ENCODE measurements at places on chromosomes 16 and 17. TPM values are rescaled to one million over a fixed set of nuclear protein-coding genes. Genes with fewer than 3 reads are reported as not detected.

Gene PRSS33
- not detected for total RNA-seq

Gene KRTAP4-3
- total RNA-seq: not detected

- peaks cover 19% of the 10 kb centered on the region for H3K4me1 ChIP-seq
- DNase-seq: peak; percentile 55
- H3K27ac ChIP-seq: peak within 1 kb of the TSS; percentile 42
- H3K36me3 ChIP-seq: no peaks in the 10 kb centered on the region
Observed at GRCh38 chr17:81711814-81712467, at the start of gene SLC25A10. Gene SLC25A10, plus strand, starts transcription at chr17:81712284. Its CDS starts 143 bp downstream, at chr17:81712427.

Gene SYT17
- 5.2 TPM for total RNA-seq

DNA sequence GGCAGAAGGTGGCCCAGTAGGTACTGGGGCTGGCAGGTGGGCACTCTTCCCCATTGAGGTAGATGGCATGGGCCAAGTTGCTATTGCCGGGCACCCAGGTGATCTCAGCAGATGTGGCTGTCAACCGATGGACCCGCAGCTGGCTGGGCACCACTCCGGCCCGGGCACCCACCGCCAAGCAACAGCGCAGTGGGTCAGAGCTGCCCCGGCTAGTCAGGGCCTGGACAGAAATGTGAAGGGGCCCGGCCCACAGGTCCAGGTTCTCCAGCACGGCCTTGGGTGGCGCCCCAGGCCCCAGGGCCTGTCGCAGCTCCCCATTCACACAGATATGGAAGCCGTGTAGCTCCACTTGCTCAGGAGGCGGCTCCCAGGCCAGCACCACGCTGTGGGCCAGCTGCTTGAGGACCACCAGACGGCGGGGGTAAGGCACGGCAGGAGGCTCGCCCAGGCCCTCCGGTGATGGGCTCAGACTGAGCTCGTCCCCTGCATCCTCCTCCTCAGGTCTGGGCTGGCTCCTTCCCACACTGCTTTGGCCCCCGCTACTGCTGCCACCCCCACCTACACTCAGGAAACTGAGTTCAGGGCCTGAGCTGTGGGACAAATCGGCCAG lies 16.5 kb downstream of the TSPOAP1 start:
- no peaks in the 10 kb centered on the region for H3K4me1 ChIP-seq
- no peaks in the 10 kb centered on the region for H3K27me3 ChIP-seq
- H3K36me3 ChIP-seq: no peaks in the 10 kb centered on the region
- no peak overlapping the region for H3K4me3 ChIP-seq
- H3K27ac ChIP-seq: no peak overlapping the region

DNA sequence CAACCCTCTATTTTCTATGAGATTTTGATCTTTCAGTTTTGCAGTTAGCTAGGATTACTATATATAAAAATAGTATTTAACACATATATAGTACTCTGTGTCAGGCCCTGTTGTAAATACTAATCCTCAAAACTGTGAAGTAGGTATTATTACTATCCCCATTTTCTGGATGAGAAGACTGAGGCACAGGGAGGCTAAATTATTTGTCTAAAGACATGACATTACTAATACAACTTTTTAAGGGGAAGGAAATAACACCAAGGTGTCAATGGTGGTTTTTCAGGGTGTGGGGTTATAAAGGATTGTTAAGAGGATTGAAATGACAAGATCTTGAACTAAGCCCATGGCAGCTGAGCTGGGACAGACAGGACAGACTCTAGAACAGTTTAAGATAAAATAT lies 4.1 kb upstream of the WSB1 start:
- H3K36me3 ChIP-seq: no peaks in the 10 kb centered on the region
- no peak overlapping the region for H3K4me3 ChIP-seq
- no peak for DNase-seq
- H3K27me3 ChIP-seq: no peaks in the 10 kb centered on the region
- H3K4me1 ChIP-seq: no peaks in the 10 kb centered on the region
- no peak overlapping the region for H3K27ac ChIP-seq

DNA sequence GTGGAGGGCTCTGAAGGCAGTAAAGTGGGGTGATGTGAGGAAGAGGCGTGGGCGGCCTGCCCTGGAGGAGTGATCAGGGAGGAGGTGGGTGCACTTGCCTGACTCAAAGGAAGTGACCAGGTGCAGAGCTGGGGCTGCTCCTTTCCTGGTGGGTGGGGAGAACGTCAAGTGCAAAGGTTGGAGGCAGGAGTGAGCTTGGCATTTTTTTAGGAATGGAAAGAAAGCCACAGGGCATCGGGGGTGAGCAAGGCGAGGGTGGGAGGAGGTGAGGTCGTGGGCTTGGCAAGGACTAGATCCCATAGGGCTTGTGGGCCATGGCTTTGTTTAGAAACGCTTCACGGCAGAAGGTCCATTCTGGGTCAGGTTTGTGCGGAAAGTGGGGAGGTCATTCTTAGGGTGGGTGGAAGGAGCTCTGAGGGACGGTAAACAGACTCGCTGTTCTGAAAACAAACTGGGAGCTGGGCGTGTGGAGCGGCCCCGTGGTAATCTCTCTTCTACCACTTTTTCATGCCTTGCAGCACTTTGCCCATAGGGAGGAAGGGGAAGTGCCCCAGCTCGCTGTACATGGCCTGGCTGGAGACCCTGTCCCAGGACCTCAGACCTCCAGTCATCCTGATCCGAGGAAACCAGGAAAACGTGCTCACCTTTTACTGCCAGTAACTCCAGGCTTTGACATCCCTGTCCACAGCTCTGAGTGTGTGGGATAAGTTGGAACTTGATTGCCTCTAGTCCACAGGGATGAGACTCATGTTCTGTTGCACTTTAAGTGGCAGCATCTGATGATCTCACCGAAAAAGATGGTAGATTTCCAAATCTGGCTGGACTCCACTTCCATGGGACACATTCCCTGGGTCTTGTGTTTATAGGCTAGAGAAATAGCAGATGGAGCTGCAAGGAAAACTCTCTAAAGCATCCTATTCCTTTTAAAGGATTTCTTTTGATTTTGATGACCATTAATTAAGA lies 18.9 kb upstream of the HERPUD1 start:
- H3K27ac ChIP-seq: no peak overlapping the region
- no peak overlapping the region for H3K4me3 ChIP-seq
- DNase-seq: no peak
- no peaks in the 10 kb centered on the region for H3K27me3 ChIP-seq
- no peaks in the 10 kb centered on the region for H3K4me1 ChIP-seq
- no peaks in the 10 kb centered on the region for H3K36me3 ChIP-seq

- H3K4me1 ChIP-seq: peaks cover 10% of the 10 kb centered on the region
- no peak for DNase-seq
- no peaks in the 10 kb centered on the region for H3K27me3 ChIP-seq
- H3K36me3 ChIP-seq: no peaks in the 10 kb centered on the region
- H3K4me3 ChIP-seq: peak overlapping the region; percentile 99
Observed at GRCh38 chr17:59893676-59894100, 767 bp downstream of the RPS6KB1 start.

GRCh38 chr16:89202422-89203215 lies 2.3 kb upstream of the SLC22A31 start:
- peaks cover 47% of the 10 kb centered on the region for H3K27me3 ChIP-seq
- H3K36me3 ChIP-seq: no peaks in the 10 kb centered on the region
- H3K4me1 ChIP-seq: no peaks in the 10 kb centered on the region
- no peak overlapping the region for H3K27ac ChIP-seq
- peak overlapping the region; percentile 45 for H3K4me3 ChIP-seq

Gene TNP2
- total RNA-seq: not detected

DNA sequence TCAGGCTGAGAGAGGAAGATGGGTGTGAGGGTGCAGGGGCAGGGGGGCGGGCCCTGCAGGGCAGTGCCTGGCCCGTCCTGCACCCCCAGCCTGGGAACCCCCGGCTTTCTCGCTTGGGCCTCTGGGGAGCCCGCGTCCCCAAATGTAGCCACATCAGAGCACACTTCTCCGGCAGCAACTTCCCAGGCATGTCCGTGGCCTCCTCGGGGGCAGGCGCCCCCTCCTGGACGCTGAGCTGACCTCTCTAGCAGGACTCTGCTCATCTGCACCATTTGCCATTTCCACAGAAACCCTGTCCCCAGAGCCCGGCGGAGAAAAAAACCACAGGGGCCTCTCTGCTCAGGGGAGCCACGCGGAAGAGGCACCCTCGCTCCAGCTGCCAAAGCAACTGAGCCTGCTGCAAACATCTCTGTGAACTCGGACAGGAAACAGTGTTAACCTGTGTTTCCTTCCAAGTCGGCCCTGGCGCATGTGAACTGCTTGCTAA lies 63.4 kb downstream of the KLHDC4 start:
- DNase-seq: no peak
- no peak overlapping the region for H3K27ac ChIP-seq
- H3K4me3 ChIP-seq: no peak overlapping the region
- no peaks in the 10 kb centered on the region for H3K36me3 ChIP-seq
